Stimulated activated CD4-positive, alpha-beta T cell treated with anti-CD3 and anti-CD28 coated beads, Interleukin-15, amount 100 ng/mL, for 48 hours (primary cell): ENCODE measurements at places on chromosomes 16 and 17.

GRCh38 chr17:72102366-72102765 lies 18.5 kb upstream of the SOX9 start:
- DNase-seq = no peak

DNA sequence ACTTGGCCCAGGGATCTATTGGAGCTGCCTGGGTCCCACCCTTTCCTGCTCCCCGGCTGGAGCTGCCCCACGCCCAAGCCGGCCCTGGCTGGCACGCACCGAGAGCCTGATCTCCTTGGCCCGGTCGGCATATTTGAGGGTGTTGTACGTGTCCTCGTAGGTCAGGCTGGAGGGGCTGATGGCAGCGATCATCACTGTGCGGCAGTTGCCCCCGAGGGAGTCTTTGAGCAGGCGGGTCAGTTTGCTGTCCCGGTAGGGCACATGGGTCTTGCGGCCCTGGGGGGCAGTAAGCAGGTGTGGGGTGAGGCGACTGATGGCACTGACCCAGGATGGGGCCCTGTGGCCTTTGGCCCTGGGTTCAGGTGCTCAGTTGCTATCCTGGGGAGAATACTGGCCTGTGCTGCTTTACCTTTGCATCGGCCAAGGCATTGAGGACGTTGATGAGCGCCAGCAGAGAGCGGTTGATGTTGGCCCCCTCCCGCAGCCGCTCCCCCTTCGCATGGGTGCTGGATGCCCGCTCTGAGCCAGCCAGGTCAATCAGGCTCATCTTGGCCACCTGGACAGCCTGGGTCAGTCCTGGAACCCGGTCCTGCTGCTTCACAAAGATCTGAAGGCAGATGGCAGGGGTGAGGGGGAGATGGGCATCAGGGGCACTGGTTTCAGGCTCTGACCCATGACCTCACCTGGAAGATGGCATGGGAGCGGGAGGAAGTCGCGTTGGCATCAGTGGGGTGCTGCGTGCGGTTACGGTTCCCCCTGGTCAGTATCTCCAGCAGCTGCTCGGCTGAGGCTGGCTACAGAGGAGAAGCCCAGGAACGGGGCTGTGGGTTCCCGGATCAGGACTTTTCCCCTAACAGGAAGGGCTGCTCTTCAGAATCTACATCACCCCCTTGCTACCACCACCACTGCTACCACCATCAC lies 13.5 kb downstream of the KIF18B start:
- DNase-seq = no peak

DNA sequence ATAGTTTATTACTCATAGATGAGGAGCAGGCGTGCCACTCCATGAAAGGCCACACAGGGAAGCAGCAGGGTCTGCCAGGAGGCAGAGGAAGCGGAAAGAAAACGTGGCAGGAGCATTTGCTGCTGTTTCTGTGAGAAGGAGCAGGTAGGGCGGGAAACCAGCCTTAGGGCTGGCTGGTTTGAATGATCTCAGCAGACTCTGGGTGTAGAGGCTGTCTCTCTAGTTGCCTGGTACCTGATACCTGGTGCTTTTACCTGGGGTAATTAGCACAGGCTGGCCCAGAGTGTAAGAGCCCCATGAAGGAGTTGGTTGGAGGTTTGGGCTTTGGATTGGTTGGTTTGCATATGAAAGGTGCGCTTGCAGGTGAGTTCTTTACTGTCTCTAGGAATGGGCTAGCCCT lies 205.0 kb upstream of the CACNG3 start:
- no peak for DNase-seq

DNA sequence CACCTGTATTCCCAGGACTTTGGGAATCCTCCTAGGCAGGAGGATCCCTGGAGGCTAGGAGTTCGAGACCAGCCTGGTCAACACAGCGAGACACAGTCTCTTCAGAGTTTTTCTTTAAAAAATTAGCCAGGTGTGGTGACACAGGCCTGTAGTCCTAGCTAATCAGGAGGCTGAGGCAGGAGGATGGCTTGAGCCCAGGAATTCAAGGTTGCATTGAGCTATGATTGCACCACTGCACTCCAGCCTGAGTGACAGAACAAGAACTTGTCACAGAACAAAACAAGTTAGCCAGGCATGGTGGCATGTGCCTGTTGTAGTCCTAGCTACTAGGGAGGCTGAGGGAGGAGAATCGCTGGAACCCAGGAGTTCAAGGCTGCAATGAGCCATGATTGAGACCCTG lies 24.8 kb downstream of the ANKRD40 start:
- no peak for DNase-seq

DNA sequence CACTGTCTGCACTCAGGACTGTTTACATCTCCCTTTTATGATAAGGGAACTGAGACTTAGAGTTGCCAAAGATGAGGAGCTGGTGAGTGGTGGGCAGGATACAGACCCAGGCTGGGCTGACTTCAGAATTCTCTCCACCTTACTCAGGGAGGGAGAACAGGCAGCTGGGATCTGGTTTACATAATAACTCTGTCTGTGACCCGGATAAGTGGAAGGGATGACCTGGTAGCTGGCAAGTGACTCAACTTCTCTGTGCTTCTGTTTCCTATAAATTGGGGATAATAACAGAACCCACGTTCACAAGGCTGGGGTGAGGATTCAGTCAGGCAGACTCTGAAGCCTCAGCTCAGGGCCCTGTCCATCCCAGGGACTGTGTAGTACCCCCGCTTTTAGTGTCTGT lies 2.6 kb downstream of the SNX20 start:
- no peak for DNase-seq

DNA sequence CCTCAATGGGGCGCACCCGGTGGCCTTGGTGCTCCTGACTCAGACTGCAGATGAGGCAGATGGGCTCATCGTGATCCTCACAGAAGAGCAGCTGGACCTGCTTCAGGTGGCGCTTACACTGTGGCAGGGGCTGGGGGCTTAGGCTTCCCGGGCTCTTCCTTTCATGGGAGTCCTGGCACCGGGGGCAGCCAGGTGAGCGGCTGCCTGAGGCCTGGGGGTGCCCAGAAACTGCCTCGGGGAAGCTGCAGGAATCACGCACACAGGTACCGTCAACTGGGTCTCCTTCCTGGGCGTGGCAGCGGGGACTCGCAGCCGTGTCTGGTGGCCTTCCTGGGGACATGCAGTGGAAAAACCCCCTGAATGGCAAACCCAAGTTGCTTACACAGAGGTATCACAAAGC lies 7.0 kb downstream of the MEFV start:
- no peak for DNase-seq

GRCh38 chr16:3674513-3675295 lies 20.2 kb downstream of the DNASE1 start:
- no peak for DNase-seq

- no peak for DNase-seq
Observed at GRCh38 chr16:13335879-13336278, 434.5 kb downstream of the SHISA9 start.

GRCh38 chr17:55845385-55845784 lies 94.5 kb downstream of the PCTP start:
- DNase-seq = no peak

- DNase-seq = no peak
Observed at GRCh38 chr16:12245088-12245920, 268.8 kb downstream of the SNX29 start.

- DNase-seq = no peak
Observed at GRCh38 chr17:27349540-27350021, 55.7 kb downstream of the WSB1 start.

DNA sequence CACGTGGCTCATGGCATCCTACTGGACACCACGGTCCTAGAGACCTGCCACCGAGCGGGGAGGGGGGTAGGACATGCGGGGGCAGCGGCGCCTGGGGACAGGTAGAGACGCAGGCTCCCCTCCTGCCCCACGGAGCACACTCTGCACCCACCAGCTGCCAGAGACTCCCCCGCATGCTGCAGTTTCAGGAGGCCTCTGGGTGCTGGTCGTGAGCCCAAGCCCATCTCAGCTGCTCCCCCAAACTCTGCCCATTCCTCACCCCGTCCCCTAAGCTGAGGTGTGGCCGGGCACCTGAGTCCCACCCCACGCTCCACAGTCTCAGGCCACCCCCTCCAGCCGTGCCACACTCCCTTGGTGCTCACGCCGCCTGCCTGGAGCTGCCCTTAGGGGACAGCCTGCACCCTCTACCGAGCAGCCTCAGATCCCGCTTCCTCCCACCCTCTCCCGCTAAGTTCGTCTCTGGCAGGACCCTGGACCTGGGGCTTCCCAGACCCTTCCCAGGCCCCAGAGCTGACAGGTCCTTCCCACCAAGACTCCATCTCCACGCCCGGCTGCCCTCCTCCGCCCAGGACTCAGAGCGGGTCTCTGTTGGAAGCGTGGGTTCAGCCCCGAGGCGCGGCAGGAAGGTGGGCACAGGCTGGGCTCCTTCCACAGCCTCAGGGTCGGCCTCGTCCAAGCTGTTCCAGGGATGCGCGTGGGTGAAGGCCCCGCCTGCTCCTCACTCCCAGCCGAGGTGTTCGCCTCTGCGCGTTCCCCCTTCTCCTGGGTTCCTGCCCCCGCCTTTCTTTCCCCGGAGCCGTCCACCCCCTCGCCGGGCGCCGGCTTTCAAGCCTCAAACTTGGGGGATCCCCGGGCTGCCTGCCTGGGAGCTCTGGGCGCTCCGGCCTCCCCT lies 1.3 kb downstream of the RAB40B start:
- no peak for DNase-seq

DNA sequence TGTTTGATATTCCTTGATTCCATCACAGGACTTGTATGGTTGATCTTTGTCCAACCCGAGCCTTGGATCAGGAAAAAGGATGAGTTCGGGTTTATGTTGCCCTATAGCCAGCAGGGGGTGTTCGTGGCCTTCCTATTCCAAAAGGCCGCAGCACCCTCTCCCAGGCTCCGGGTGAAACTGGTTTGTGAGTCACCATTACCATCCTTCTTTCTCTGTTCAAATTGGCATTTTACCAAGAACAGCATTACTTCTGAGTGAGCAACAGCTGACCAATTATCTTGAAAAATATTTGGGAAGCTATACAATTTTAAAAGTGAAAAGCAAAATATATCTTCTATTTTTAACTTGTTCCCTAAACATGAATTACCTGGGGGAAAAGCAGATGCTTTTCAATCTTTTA lies 24.3 kb upstream of the KRT20 start:
- peak; percentile 61 for DNase-seq

DNA sequence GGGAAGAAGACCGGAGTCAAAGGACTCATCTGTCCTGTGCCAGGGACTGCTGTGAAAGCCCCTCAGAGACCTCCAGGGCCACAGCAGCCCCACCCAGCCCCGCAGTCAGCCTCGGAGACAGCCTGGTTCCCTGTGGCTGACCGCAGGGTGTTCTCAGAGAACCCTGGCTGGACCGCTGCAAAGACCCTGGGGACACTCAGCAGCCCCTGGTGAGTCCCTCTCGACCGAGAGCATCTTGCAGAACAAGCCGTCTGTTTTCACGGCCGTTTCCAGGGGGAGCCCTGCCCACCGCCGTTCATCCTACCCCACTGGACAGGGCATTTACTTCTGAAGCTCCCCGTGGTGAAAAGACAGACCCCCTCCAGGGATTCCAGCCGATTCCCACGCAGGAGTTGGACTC lies 10.3 kb downstream of the UBALD1 start:
- no peak for DNase-seq

- peak; percentile 45 for DNase-seq
Observed at GRCh38 chr17:76716146-76716838, 5.5 kb upstream of the MXRA7 start.

GRCh38 chr16:24609740-24610415 lies 70.5 kb downstream of the RBBP6 start:
- no peak for DNase-seq

DNA sequence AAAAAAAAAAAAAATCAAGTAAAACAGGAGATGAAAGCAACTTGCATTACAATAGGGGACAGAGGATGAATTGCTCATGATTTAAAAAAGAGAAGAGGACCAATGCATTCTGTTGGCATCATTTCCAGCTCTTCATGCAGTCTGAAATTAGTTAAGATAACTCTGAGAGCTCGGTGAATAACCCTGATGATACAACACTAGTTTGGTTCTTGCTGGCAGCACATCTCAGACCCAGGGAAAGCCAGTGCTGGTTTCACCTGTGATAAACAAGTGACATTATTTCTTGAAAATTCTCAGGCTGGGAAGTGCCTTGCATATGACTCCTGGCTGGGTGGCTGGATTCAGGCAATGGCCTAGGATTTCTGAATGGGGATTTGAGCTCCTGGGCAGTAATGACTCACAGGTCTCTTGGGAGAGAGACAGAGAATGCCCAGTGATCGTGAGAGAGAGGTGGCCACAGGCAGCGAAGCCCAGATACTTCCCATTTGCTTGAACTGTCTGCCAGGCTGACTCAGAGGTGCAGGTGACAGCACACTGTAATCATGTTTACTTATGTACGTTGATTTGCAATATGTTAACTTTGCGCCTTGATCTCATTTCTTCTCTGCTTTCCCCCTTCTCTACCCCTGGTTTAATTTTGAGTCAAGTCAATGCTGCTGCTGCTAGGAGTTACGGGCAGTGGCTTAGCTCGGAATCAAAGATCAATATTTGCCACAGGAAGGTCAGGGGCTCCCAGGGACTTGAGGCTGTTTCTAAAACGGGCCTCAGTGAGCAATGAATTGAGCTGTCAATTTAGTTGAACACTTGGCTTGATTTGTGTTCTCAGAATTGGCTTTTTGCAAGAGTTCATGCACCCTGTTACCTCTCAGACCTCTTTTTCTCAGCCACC lies 27.1 kb downstream of the ARSG start:
- DNase-seq = no peak

GRCh38 chr17:42387661-42388380 lies 421 bp downstream of the STAT3 start:
- no peak for DNase-seq

- no peak for DNase-seq
Observed at GRCh38 chr17:21297597-21297996, 13.1 kb downstream of the MAP2K3 start.

- DNase-seq = no peak
Observed at GRCh38 chr17:49922095-49922494, 46.9 kb upstream of the DLX4 start.

DNA sequence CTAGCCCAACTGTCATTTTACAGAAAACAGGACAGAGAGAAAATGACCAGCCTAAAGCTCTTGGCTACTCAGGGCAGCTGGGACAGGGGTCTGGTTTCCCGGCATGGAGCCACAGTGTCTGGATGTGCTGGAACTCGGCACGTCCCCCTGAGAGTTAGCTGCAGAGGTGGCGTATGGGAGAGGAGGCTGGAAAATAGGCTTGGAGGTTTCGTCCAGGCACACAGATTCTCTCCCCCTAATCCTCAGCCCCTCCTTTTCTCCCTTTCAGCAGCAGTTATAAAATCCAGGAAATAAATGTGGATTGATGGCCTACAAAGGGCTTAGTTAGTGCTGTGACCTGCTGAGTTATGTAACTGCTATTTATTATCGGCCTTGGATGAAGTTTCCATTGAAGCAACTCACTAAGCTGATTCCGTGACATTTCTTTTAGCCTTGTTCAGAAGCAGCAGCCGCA lies 89.5 kb upstream of the TOB1 start:
- DNase-seq = no peak
